ENCODE measurements at places on chromosomes 4 and X.

- H3K27ac ChIP-seq, result no peak overlapping the region
- no peaks in the 10 kb centered on the region for H3K27me3 ChIP-seq
- no peak for DNase-seq
- H3K4me1 ChIP-seq, result peaks cover 7% of the 10 kb centered on the region
Measured at GRCh38 chr4:147782087-147782781, 50.3 kb downstream of the ARHGAP10 start.

GRCh38 chr4:25028851-25029250 lies 1.9 kb downstream of the LGI2 start:
- H3K27ac ChIP-seq, result no peak overlapping the region
- H3K27me3 ChIP-seq, result peaks cover 76% of the 10 kb centered on the region
- no peak for DNase-seq
- no peaks in the 10 kb centered on the region for H3K36me3 ChIP-seq
- H3K4me1 ChIP-seq, result no peaks in the 10 kb centered on the region

- DNase-seq, result no peak
- no peaks in the 10 kb centered on the region for H3K36me3 ChIP-seq
- H3K27ac ChIP-seq, result no peak overlapping the region
- H3K4me1 ChIP-seq, result peaks cover 10% of the 10 kb centered on the region
- H3K27me3 ChIP-seq, result no peaks in the 10 kb centered on the region
Measured at GRCh38 chr4:86556791-86557415, 37.2 kb upstream of the PTPN13 start.

GRCh38 chr4:75158451-75158850 lies 225.5 kb downstream of the PARM1 start:
- no peaks in the 10 kb centered on the region for H3K36me3 ChIP-seq
- no peak overlapping the region for H3K27ac ChIP-seq
- no peak for DNase-seq
- H3K4me1 ChIP-seq, result no peaks in the 10 kb centered on the region

DNA sequence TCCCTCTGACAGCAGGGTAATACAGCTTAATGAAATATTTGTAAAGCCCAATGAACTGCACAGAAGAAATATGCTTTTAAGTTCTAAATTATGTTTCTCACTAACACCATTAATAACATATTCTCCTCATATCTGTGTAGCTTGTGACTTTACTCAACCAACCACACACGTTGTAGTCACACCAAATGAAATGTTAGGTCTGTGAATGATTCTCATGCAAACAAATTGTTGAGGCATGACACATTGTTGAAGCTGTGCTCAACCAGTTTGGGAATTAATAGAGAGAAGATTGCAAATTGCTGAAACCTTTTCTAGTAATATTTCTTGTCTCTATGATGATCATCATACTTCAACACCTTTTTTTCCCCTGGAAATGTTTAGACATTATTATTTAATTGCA lies 645.9 kb downstream of the PCDH7 start:
- no peaks in the 10 kb centered on the region for H3K4me1 ChIP-seq
- no peak for DNase-seq
- no peak overlapping the region for H3K27ac ChIP-seq
- no peaks in the 10 kb centered on the region for H3K36me3 ChIP-seq

All from common myeloid progenitor, CD34-positive (primary cell).